Ecto neural progenitor cell (in vitro differentiated cells): ENCODE measurements at places on chromosomes 11 and 22.
A peak's percentile ranks its signal among the peaks of the same experiment; 100 is the strongest.

DNA sequence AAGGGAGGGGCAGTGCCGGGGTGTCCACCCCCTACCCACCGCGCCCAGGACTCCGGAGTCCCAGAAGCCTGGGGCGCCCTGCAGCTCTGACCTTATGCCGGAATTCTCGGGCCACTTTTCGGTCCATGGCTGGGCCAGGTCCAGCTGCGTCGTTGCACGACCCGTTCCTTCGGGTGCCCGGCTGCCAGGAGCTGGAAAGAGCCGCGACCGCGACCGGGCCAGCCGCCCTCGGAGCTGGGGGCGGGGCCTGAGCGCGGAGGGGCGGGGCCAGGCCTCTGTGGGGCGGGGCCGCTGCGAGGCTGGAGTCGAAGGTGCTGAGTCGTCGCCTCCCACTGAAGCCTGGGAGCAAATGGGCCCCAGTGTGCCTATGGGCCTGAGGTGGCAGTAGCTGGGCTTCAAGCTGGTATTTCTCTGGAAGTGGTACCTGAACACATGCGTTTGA lies at the start of gene USH1C:
Gene USH1C, minus strand, starts transcription at position 236 of the 442 bp plus-strand sequence. Its CDS starts 109 bp downstream, at position 127.
- DNase-seq: peak; percentile 78

DNA sequence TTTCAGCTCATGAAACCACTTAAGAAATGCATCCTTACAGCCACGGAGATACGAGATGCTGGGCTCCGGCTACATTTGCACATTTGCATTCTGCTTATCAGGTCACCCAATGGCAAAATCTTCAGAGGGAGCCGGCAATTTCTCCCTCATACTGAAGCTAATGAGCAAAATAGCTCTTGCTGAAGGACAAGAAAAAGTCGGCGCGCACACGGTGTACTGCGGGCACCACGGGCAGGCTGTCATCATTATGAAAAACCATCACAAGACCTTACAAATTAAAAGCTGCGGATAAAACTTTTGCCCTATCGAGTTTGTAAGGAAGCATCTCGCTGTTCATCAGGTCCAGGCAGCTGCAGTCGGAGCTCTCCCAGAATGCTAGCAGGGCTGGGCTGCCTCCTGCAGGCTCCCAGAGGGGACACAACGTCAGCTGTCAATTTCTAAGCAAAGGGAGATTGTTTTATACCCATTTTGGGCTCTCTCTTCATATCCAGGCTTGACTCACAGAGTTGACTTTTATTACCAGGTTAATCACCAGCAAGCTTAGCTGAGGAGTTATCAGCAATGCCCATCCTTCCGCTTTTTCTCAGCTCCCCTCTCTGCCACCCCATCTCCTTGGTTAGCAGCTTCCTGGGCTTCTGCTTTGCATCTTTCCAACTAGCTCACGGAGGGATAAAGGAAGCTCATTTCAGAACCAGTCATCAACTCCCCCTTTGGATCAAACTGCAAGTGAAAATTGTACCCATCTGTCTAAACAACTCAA lies 375.1 kb downstream of the OPCML start:
- peak; percentile 57 for DNase-seq

GRCh38 chr22:25120761-25121212 lies 78.9 kb upstream of the CRYBB3 start:
- DNase-seq: no peak

DNA sequence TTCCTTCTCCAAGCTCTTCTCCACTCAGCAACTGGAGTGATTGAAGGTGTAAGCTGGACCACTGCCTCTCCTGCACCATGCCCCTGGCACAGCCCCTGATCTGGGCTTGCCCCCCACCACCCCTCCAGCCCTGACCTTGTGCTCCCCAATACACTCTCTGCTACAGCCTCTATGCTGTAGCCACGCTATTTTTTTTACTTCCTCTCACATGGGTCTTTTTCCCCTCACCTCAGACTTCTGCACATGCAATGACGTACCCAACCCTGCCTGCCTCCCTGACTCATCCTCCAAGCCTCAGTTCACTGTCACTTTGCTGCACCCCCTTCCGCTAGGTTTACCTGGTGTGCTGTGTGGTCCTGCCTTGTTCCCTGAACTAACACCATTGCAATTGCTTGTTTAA lies 9.0 kb downstream of the CSNK2A3 start:
- DNase-seq: no peak

GRCh38 chr11:81345609-81346008 lies 1388.1 kb downstream of the FAM181B start:
- no peak for DNase-seq

- DNase-seq: peak; percentile 81
These were observed 3.4 kb upstream of the RCOR2 start for GRCh38 chr11:63920126-63920938.

GRCh38 chr11:64656862-64657261 lies 65.8 kb downstream of the SLC22A12 start:
- peak; percentile 77 for DNase-seq

GRCh38 chr22:18113680-18114394 lies 3.2 kb downstream of the TUBA8 start:
- no peak for DNase-seq

- DNase-seq: no peak
These were observed 4.5 kb downstream of the ADAMTS15 start for GRCh38 chr11:130452940-130453339.

- DNase-seq: no peak
These were observed 50.9 kb downstream of the RPS6KA4 start for GRCh38 chr11:64409707-64410403.

- no peak for DNase-seq
These were observed 59.6 kb downstream of the MPPED2 start for GRCh38 chr11:30526558-30526957.

GRCh38 chr11:62823677-62824076 lies 8.2 kb downstream of the STX5 start:
- DNase-seq: no peak

DNA sequence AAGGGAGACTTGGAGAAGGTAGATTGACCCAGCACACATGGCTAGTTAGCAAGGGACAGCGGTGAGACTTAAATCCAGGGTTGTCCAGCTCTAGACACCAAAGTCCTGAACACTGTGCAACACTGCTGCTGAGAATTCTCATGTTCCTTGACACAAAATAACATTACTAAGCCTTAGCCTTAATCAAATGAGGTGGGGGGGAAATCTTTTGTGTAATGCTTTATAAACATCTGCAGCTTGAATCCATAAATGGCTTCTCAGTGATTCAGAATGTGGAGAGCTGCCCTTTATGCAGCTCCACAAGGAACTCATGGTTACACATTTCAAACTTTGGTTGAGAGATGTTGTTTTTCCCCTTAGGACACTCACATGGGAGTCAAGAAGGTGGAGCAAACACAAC lies 80.0 kb downstream of the CD44 start:
- DNase-seq: no peak

DNA sequence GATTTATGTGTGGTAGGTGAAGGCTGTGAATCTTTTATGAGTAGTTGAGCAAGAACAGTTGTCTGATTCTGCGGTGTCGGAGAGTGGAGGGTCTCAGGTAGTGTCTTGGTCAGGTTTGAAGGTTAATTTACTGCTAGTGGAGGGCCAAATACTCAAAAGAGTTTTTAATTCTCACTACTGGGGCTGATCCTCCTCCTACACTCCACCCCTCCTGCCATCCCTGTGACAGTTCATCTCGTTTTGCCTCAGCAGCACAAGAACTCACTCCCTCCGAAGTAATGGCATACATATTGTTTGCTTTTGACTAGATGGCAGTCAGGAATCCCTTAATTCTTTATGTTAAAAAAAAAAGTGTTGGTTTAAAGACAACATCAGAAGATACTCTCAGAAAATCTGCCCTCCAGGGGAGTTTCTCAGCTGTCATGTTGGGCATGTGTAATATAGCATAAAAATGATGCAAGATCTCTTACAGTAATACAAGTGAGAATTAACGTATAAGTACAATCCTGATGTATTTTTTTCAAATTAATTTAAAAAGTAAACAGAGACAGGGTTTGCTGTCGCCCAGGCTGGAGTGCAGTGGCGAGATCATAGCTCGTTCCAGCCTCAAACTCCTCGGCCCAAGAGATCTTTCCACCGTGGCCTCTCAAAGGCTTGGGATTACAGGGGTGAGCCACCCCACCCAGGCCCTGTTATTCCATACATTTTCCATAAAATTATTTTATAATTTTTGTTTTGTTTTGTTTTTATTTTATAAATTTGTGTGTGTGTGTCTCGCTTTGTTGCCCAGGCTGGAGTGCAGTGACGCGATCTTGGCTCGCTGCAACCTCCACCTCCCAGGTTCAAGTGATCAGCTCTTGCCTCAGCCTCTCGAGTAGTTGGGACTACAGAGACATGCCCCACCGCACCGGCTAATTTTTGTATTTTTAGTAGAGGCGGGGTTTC lies 1.3 kb downstream of the FAR1 start:
- no peak for DNase-seq
